Activated CD4-positive, alpha-beta T cell treated with anti-CD3 and anti-CD28 coated beads, Interleukin-2, amount 50 U/mL, for 24 hours (primary cell): ENCODE measurements at places on chromosomes 16 and 17.

- DNase-seq: no peak
Observed at GRCh38 chr17:10115536-10115932, 82.9 kb downstream of the GAS7 start.

DNA sequence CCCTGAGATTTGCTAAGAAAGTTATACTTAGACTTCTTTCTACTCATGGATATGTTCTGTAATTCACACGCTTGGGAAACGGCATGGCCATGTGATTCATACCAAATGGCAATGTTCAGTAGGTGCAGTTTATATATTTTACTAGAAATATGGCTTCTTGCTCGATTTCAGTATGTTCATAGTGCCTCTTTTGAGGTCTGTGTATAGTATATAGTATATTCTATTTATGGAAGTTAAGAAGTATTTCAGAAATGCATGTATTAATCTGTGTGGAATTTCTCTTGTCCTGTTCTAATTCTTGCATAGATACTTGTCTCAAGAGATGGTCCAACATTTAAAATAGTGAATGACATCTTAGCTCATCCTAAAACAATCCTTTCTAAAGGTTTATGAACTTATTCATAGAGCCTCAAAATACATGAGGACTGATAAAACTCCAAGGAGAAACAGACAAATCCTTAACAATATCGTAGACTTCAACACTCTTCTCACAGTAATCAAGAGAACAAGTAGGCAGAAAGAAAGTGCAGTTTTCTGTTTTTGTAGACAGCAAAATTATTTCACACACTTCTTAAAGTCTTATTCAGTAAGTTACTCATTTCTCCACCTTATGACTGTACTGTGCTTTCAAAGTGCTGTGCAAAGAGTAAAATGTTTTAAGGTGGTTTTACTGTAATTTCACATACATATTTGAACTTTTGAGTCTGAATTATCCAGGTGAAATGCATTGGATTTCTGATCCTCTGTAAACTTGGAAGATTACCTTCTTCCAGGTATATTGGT is 11.1 kb downstream of the BPTF start:
- DNase-seq: no peak

DNA sequence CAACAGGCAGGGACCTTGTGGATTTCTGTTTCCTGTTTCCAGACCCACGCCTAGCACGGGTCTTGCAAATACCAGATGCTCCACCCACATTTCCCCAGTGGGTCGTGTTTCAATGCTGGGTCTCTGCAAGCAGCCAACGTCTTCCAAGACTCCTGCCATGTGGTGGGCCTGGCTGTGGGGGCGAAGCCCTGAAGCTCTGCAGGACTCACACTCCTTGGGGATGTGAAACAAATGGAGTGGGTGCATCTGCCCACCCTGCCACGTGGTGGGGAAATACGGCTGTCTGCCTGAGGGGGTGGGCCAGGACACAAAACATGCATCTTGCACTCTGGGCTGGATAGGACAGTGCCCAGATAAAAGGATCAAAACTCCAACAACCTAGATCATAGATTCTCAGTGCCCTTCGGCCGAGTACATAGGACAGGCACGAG is 32.6 kb downstream of the FA2H start:
- DNase-seq: no peak

DNA sequence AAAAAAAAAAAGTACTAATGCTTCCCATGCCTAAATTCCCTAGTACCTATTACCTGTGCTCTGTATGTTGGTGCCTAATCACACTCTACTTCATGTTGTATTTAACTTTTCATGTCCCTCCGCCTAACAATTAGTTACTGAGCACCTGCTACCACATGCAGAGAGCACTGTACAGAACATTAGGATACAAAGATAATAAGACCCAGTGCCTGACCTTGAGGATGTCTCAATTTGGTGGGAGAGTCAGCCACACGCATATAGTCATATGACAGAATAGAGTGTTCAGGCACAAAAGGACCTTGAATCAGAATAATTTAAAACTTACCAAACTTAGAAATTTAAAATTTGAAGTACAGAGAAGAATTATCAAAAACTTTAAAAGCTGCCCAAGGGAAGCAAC is 42.1 kb downstream of the USP31 start:
- no peak for DNase-seq

DNA sequence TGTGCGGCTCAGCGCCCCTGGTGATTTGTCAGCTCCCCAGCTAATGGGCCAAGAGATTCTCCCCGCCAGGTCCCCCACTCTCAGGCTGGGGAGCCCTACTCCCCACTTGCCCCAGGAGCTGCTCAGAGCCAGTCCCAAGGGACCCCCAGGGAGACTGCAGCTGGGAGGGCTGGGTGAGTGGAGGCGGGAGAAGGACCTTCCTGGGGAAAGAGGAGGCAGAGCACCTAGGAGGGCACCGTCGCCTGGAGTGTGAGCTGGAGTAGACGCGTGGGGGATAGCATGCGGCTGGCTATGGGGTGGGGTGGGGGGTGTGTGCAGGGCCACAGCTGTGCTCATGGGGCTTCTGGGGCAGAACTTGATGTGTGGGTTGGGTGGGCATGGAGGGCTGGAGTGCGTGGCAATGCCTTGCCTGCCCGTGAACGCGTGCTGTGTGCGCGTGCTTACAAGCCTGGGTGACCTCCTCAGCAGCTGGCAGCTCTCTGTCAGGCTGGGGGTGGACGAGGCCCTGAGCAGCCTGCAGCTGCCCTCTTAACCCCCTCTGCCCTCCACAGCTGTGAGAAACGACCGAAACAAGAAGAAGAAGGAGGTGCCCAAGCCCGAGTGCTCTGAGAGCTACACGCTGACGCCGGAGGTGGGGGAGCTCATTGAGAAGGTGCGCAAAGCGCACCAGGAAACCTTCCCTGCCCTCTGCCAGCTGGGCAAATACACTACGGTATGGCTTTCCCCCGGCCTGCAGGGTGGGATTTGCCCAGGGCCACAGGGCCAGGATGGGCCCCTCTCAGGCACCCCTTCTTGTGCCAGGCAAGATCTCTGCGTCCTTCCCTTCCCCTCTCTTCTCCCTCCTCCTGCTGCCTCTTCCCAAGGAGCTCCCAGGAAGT is 12.9 kb downstream of the GJD3 start:
- DNase-seq: no peak

DNA sequence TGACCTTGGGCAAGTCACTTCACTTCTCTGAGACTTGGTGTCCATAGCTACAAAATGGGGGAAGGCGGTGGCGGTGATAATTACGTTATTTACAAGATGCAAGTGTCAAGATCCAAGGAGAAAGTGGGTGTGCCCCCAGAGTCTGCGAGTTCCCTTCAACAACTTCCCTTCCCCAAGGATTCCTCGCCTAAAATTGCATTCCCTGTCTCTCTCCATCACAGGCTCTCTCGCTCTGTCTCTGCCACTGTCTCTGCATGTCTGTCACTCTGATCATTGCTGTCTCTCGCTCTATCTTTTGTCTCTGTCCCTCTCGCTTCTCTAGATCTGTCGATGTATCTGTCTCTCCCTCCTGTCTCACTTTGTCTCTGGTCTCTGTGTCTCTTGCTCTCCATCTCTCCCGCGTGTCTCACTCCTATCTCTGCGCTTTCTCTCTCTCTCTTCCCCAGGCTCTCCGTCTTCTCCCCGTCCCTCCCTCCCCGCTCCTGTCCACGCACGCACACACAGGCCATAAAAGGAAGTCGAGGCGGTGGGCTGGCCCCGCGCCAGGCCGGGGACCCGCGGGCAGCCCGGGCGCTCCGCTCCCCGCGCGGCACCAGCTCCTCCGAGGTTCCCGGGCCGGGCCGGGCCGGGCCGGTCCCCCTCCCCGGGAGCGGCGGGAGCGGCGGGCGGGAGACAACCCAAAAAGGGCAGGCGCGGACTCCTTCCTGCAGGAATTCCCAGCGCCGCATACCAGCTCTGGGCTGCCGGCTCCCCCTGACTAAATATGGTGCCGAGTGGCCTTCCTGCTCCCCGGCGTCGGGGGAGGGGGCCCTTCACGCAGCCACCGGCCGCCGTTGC is 1.1 kb upstream of the MYH11 start:
- DNase-seq: no peak

- no peak for DNase-seq
Observed at GRCh38 chr16:10678655-10679054, 16.1 kb downstream of the TEKT5 start.

- no peak for DNase-seq
Observed at GRCh38 chr16:3487521-3488410, 7.5 kb downstream of the C16orf90 start.

- no peak for DNase-seq
Observed at GRCh38 chr17:15462976-15463772, 4.2 kb downstream of the CDRT4 start.

DNA sequence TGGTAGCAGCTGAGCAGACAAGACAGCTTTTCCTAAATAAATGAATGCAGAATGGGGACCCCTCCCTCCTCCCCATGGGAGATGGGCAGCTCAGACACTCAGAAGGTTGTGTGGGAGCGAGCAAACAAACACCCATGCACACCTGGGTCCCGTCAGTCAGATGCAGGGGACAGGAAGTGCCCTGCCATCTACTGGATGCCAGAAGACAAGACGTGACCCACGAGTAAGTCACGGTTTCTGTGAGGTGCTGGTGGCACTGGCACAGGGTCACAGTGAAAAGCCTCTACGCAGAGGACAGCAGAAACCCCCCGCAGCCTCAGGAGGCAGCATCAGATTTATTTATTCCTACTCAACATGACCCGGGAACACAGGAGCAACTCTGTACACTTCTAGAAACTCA is 8.4 kb downstream of the HBQ1 start:
- no peak for DNase-seq
